ENCODE measurements at places on chromosomes 7 and 10.

GRCh38 chr7:74069790-74070618 lies 13.6 kb upstream of the LIMK1 start:
- no peak for DNase-seq

DNA sequence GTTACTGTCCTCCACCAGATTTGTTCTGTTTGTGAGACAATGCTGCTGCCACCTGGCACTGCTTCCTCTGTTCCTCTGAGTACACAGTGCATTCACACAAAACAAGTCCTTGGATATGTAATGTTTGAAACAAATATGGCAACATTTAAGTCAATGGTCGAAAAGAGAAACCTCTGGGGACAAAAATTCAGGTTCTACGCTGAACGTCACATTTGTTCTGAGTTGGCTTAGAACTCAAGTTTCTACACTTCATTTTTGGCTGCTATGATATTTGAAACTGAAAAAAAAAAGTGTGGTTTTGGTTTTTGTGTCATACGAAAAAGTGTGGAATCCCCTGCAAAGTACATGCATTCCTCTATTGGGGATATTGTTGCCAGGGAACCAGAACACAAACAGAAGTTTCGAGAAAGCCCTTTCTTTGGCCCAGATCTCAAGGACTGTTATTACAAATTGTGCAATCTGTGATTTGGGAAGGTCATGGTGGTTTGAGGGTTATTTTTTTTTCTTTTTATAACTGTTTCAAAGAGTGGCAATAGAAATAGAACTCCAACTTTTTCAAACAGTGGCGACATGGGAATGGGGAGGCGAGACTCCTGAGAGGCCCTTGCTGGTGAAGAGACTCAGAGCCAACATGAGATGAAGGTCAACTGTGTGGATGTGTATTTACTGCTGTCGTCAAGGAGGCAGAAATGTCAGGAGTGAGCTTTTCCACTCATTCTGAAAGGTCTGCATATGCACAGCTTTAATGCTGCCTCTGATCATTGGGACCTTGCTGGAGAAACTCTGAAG lies 127.5 kb downstream of the CUBN start:
- no peak for DNase-seq

DNA sequence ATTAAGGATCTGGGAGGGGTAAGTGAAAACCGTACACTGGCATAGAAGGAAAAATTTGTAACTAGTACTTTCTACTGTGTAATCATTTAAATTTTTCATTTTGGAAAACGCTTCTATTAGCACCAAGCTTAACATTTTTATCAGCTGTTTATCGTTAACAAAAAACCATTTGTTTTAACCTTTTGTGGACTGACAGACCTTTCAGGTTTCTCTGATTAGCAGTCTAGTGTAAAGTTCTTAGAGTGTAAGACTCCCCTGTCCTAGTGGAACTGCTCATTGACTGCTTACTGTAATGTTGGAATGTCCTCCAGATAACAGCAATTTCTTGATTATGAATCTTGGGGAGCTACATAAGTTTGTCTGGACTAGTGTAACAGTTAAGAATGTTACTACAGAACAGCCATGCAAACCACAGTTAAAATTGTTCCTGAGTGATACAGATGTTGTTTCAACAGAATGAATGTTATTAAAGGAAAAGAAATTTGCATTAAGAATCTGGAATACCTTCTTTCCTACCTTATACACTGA lies 2.0 kb downstream of the DBF4 start:
- no peak for DNase-seq

- DNase-seq, result no peak
Measured at GRCh38 chr7:150784120-150784736, 15.9 kb downstream of the TMEM176B start.

GRCh38 chr10:77320971-77321471 lies 316.6 kb downstream of the KCNMA1 start:
- no peak for DNase-seq

DNA sequence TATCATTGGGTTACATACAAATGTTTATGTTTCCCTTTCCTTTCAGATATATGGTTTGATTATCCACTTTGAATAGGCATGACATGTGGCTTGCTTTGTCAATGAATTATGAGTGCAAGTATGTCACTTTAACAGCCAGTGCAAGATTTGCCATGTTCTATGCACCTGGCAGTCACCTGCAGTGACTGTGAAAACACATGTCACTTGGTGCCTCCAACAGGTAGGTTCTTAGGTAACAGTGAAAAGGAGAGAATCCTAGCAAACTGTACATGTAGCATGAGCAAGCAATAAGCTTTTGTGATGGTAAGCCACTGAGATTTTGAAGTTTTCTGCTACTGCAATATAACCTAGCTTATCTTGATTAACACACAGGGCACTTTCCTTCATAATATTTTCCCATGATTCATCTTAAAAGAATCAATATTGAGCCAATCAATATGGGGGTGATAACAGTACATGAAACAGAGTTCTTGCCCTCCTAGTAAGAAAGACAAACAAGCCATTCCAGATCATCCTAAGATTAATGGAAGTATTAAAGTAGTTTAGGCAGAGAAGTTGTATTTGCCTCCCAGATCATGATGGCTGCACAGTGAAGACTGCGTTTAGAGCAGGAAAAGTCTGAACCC lies 7.9 kb upstream of the RALA start:
- DNase-seq, result no peak

DNA sequence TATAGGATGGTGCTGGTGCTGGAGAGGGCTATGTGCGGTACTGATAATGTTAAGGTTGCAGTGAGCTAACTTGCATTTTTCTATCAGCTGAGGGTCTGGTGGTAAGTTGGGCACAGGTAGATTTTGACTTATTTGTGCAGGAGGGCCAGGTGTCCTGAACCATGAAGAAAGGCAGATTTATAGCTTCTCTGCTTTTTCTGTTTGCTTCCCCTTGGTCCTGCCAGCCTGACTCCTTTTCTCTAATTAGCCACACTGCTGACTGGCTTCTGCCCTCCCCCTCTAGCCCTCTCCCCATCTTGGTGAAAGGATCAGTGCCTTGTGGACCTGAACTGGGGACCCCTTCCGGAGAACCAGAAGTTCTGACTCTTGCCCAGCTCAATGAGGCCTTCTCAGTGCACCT lies 40.8 kb upstream of the STEAP4 start:
- no peak for DNase-seq

Measured in activated T-helper 9 cell treated with anti-CD3 and anti-CD28 coated beads, Interleukin-2, amount 50 U/mL, for 16 hours (primary cell).